ENCODE measurements at places on chromosomes 3 and 15.

DNA sequence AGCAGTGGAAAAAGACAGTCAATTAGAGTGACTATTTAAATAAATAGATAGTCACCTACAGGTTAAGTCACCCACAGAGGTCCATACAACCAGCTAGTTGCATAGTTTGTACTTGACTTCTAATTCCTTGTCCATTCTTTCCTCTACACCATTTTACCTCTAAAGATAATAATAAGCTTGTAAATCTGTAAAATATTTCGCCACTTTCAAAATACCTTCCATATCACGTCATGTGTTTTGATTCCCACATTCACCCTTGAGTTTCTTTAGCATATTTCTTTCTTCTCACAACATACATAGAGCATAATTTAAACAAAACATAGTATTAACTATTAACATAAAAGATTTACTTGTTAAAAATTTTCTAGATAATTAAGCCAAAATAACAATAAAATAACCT is 689.6 kb downstream of the MECOM start:
- no peak for DNase-seq

DNA sequence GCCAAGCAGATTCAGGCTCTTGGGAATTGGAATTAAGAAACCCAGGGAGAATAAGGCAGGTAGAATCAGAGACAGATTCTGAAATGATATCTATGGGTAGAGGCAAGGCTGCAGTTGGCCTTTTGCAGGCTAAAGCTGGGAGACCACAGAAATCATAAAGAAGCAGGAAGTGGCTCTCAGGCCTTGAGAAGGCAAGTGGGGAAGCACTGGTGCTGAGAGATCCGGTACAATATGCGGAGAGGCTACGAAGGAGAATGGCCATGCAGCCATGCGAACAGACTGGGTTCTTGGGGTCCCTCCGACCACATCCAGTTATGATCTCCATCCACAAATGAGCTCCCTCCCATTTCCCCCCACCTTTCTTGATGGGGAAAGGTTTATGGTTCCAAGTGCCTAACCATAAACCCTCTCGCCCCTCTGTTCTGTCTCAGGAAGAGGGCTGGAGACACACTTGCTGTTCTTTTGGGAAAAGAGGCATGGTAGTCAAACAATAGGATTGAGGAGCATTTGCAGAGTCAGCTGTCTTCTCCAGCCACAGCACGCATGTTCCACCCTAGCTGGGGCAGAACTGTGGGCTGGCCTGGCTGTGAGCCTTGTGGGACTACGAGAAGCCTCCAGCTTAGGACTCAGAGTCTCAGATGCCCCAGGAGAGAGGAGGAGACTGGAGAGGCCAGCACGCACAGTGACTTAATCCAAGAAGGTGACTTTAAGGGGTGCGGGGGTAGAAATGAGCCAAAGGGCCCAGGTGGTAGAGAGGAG is 99.6 kb downstream of the RPLP1 start:
- DNase-seq = no peak

- DNase-seq = no peak
Observed at GRCh38 chr3:71414189-71414927, 169.2 kb downstream of the FOXP1 start.

DNA sequence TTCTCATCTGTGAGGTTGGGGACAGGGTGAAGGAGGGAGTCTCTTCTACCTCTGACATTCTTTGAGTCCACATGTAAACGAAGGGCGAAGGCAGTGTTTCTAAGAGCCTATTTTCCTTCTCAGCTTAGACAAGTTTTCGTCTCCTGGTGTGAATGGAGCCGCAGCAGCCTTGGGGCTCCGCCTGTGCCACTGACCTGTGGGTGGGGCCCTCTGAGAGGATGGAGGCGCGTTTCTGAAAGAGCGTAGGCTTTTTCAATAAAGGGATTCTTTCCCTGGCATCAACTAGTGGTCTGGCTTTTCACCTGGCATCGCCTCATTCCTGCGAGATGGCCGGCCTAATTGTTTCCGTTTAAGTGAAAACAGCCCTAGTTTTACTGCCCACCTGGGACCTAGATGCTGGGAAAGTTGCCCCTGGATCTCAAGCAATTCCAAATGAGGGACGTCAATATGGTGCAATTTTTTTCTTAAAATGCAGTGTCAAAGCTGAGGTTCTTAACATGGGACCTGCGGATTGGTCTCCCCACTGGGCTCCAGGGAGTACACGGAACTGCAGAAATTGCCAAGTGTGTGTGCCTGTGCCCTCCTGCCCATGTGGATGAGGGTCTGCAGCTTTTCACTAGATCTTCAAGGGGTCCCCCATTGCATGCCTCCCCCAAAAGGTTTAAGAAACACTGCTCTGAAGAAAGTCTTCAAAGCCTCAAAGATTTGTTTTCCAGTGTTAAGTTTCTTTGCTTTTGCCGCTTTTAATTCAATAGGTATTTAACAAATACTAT is 958 bp downstream of the GLDN start:
- DNase-seq = no peak

DNA sequence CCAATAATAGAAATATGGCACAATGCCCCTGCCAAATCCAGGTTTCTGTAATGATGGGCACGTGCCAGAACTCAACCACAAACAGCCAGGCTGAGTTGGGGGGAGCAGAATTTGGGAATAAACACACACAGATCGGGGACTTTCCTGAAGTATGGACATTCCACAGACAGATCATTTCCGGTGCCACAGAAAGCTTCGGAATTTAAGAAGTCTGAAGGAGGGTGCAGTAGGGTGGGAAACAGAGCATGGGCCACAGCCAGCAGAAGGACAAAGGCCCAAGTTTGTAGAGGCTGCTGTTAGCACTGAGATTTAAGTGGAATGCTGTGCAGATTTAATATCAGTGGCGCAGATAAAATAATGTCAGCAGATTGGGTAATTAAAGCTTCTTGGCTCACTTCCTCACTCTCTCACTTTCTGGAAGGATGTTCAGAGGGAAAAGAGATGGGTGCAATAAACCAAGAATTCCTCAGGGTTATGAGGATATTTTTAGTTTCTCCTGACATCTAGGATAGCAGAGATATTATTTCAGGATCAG is 67.4 kb downstream of the MYLK start:
- DNase-seq = no peak

DNA sequence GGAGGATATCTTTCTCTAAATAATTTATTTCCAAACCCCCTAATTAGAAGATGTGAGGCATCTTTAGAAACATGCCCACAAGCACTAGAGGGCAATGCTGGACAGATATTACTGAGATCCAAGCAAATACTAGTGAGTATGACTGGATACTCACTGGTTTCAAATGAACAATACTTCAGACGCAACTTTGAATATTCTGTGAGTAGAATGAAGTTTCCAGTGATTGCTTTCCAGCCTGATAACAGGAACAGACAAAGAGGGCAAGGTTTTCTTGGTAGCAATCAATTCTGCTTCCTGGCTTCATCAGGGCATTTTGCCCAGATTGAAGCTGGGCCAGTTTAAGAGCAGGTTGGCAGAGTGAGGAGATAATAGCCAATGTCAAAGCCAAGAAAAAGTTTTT is 442.6 kb upstream of the PDZRN3 start:
- DNase-seq = peak; percentile 5

Data from RPMI8226 (cell line).